ENCODE measurements at places on chromosomes 1 and 21.
A peak's percentile ranks its signal among the peaks of the same experiment; 100 is the strongest.

- no peak for DNase-seq
Measured at GRCh38 chr21:32881458-32881857, 109.9 kb upstream of the PAXBP1 start.

- peak; percentile 72 for DNase-seq
Measured at GRCh38 chr1:178172939-178173338, 79.0 kb downstream of the RASAL2 start.

GRCh38 chr1:39116860-39117728 lies 87.4 kb upstream of the MACF1 start:
- peak; percentile 31 for DNase-seq

- no peak for DNase-seq
Measured at GRCh38 chr1:14524826-14525636, 73.5 kb upstream of the KAZN start.

DNA sequence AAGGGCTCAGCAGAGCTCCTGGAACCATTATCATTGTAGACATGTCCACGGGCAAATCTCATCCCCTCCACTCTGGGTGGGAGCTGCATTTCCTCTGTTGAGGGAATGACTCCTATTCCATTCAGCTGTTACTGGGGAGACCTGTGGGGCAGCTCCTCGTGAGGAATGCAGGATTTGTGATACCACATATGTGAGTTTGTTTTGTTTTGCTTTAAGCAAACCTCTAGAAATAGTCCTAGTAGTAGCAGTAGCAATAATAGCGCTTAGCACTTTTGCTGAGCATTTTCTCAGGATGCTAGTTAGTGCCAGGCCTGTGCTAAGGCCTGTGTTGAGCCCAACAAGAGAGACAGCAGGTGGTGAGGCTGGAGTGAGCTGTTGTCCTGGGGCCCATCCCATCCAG lies 10.8 kb downstream of the OLIG1 start:
- DNase-seq = no peak

GRCh38 chr1:226882187-226882586 lies 11.8 kb downstream of the PSEN2 start:
- no peak for DNase-seq

- DNase-seq = peak; percentile 65
Measured at GRCh38 chr1:35544976-35545375, 12.2 kb downstream of the KIAA0319L start.

- peak; percentile 44 for DNase-seq
Measured at GRCh38 chr21:31198575-31198974, 145.5 kb downstream of the TIAM1 start.
